ENCODE measurements at places on chromosomes 12 and 14. TPM values are rescaled to one million over a fixed set of nuclear protein-coding genes. Genes with fewer than 3 reads are reported as not detected.

- DNase-seq = peak; percentile 78
- H3K36me3 ChIP-seq = peaks cover 34% of the 10 kb centered on the region
- peaks cover 31% of the 10 kb centered on the region for H3K27me3 ChIP-seq
- peak within 1 kb of the TSS; percentile 63 for H3K27ac ChIP-seq
- H3K4me1 ChIP-seq = peaks cover 30% of the 10 kb centered on the region
- H3K4me3 ChIP-seq = peak within 1 kb of the TSS; percentile 82
These were observed at the start of gene DDN for GRCh38 chr12:48999371-49000131. Gene DDN, minus strand, starts transcription at chr12:48999375. Its CDS starts 88 bp downstream, at chr12:48999287.

GRCh38 chr12:132094269-132094891 is 49.7 kb downstream of the DDX51 start:
- no peak overlapping the region for H3K4me3 ChIP-seq
- no peaks in the 10 kb centered on the region for H3K27me3 ChIP-seq
- DNase-seq = no peak
- no peak overlapping the region for H3K27ac ChIP-seq
- peaks cover 23% of the 10 kb centered on the region for H3K4me1 ChIP-seq

DNA sequence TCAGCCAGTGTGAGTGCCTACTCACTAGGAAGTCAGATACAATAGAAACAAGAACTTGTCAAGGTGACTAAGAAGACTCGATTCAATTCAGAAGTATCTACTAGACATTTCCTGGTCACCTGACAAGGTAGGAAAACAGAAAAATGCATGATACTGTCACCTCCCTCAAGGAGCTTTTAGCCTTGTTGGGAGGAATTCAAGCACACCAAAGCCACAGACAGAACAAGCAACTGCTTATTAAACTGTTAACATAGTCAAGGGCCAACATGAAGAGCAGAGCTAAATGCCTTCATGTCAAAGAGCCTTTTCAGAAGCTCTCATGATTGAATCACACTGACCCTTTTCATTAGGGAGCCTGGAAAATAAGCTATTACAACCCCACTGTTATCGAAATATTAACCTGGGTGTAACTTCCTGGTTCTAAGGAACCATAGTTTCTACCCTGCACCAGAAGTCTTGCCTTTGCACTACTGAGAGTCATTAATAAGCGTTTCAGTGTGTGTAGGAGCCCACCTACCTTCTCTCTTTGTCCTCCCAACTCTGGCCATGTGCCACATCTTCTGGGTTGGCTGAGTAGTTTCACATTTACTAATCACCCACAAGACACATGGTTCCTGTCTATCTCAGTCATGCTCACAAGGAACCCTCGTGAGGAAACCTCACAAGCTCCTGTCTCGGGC is 31.0 kb upstream of the LGALS3 start:
- H3K27ac ChIP-seq = peak overlapping the region; percentile 88
- H3K36me3 ChIP-seq = peaks cover 4% of the 10 kb centered on the region
- peak; percentile 82 for DNase-seq
- no peaks in the 10 kb centered on the region for H3K27me3 ChIP-seq
- H3K4me3 ChIP-seq = peak overlapping the region; percentile 41

GRCh38 chr12:107320033-107320928 is 226.9 kb upstream of the CRY1 start:
- H3K4me3 ChIP-seq = peak overlapping the region; percentile 88
- peaks cover 7% of the 10 kb centered on the region for H3K27me3 ChIP-seq
- H3K27ac ChIP-seq = peak overlapping the region; percentile 91
- peaks cover 44% of the 10 kb centered on the region for H3K4me1 ChIP-seq
- no peaks in the 10 kb centered on the region for H3K36me3 ChIP-seq

DNA sequence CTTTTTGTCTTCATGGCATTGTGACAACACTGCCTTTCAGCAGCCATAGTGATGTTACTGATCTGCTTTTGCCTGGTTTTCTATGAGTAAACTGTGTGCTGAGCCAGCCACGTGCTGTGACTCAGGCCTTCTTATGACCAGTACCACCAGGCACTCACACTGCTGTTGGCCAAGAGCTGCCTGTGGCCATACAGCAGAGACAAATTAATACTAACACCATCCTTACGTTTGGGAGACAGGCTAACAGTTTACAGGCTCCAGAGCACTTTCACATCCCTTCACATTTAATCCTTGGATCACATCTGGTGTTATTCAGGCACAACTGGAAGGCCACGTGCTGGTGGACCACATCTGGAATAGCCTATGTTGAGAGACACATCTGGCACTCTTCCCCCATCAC is 377.9 kb downstream of the CCDC91 start:
- DNase-seq = no peak

- H3K4me1 ChIP-seq = peaks cover 7% of the 10 kb centered on the region
- H3K27ac ChIP-seq = no peak overlapping the region
- H3K27me3 ChIP-seq = peaks cover 23% of the 10 kb centered on the region
- no peak overlapping the region for H3K4me3 ChIP-seq
- no peak for DNase-seq
These were observed 73.0 kb downstream of the IQSEC3 start for GRCh38 chr12:139585-139984.

DNA sequence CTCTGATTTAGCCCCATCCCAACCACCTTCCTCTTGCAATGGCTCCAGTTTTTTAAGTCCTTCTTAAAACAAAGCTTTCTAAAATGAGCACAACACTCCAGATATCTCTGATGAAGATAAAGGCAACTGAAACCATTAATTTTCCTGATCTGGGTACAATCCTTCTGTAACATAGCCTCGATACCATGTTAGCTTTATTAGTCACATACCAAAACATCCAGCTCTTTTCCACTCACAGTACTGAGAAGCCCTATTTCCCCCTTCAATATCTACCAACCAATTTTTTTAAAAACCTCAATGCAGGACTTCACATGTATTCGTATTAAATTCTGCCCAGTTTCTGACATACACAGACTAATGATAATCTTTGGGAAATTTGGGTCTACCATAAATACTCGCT is 105.9 kb downstream of the MED13L start:
- H3K4me3 ChIP-seq = peak overlapping the region; percentile 81
- peak overlapping the region; percentile 95 for H3K27ac ChIP-seq
- DNase-seq = no peak
- H3K27me3 ChIP-seq = no peaks in the 10 kb centered on the region
- peaks cover 2% of the 10 kb centered on the region for H3K36me3 ChIP-seq
- peaks cover 43% of the 10 kb centered on the region for H3K4me1 ChIP-seq

DNA sequence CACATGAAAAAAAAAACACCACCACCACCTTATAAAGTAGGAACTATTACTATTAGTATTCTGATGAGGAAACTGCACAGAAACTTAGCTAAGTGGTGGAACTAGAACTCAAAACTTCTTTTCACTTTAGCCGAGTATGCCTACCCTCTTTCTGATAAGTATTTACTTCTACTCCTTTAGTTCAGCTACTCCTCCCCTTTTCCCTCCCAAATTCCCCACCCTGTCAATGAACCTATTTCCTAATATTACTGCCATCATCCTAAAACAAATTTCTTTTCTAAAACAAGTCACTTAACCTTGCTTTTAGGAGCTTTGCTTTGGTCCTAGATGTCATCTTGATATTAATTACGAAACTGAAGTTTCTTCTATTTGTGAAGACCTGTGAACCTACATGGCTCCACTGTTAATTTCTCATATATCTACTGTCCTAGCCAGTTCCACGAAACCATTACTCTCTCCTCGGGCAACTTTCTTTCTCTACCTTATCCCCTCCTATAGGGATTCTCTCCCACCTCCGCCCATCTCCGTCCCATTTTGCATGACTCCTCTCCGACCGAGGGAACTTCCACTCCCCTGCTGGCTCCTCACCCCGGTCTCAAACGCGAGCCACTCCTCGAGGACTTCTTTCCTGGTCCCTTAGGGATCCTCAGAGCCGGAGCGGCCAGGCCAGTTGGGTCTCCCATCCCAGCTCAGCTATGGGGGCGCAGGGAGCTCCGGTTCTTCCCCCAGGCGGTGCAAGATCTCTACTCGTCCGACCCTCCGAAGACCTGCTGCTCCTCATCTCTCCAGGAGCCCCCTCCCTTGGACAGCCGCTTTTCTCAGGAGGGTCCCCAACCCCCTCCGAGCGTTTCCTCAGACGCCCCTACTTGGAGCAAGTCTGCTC is 1.1 kb downstream of the NUMB start:
- peak overlapping the region; percentile 98 for H3K27ac ChIP-seq
- peaks cover 41% of the 10 kb centered on the region for H3K4me1 ChIP-seq

DNA sequence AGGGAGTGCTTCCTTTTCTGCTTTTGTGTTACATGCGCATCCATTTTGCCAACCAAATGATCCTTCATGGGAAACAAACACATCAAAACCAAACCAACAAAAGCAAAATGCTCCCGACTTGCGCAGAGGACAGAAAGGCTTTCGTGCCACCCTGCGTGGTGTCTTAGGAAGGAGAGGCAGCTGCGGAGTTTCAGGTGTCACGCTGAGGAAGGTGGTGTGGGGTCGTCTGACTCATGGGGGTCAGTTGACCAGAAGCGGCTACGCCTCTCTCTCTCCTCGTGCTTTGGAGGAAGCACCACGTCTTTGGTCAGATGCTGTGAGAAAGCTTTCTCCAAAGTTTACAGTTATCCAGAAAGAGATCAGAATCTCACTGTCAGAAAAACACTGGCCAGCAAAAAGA is 7.9 kb downstream of the EMP1 start:
- H3K4me1 ChIP-seq = peaks cover 25% of the 10 kb centered on the region
- no peak overlapping the region for H3K27ac ChIP-seq
- H3K27me3 ChIP-seq = peaks cover 15% of the 10 kb centered on the region
- H3K36me3 ChIP-seq = no peaks in the 10 kb centered on the region

DNA sequence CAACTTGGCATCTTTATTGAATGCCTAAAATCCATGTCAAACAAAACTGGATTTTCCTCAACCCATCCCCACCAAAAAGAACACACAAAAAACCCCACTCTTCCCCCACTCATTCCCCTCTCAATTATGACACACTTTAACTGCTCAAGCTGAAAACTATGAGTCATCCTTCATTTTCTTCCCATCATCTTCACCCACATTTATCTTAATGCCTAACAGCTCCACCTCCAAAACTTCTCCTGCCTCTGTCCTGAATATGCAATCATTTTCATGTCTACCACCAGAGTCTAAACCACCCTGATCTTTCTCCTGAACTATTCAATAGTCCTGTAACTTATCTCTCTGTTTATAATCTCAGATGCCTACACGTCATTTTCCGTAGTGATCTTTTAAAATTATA is 239.7 kb downstream of the BCAT1 start:
- H3K4me3 ChIP-seq = no peak overlapping the region
- H3K36me3 ChIP-seq = no peaks in the 10 kb centered on the region
- H3K4me1 ChIP-seq = peaks cover 10% of the 10 kb centered on the region
- no peak for DNase-seq

DNA sequence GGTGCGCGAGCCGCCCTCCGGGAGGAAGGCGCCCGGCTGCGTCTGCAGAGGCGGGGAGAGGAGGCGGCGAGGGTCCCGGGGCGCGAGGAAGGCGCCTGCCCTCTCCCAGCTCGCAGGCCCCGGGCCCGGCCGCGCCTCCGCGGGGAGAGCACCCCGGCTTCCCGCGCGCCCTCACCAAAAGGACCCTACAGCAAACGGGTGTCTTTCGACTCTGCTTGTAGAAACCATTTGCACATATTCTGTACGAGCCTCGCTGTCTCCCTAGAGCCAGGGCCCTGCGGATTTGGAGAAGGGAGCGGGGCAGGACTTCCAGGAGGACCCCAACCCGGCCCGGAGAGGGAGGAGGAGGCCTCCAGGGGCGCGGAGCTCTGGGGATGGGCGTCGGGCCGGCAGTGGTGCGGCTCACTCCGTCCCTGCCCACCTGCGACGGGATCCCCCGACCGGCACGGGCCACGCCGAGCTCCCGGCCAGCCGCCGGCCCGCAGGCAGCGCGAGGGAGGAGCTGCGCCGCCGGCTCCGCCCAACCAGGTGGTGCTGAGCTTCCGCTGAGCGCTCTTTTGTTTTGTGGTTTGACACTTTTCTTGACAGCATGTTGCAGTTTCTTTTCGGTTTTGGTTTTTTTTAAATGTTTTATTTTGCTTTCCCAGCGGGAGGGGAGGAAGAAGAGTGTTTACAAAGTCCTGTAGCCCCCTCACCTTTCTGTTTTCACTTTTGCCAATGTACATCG is 103.3 kb upstream of the FKBP4 start:
- peaks cover 2% of the 10 kb centered on the region for H3K36me3 ChIP-seq
- DNase-seq = peak; percentile 89
- H3K4me3 ChIP-seq = peak overlapping the region; percentile 82
- peak overlapping the region; percentile 91 for H3K27ac ChIP-seq
- peaks cover 31% of the 10 kb centered on the region for H3K4me1 ChIP-seq
- H3K27me3 ChIP-seq = peaks cover 9% of the 10 kb centered on the region

- no peak for DNase-seq
- no peaks in the 10 kb centered on the region for H3K27me3 ChIP-seq
- H3K27ac ChIP-seq = no peak overlapping the region
- H3K4me3 ChIP-seq = no peak overlapping the region
- no peaks in the 10 kb centered on the region for H3K36me3 ChIP-seq
- no peaks in the 10 kb centered on the region for H3K4me1 ChIP-seq
These were observed 216.1 kb downstream of the NUAK1 start for GRCh38 chr12:105922670-105923102.

DNA sequence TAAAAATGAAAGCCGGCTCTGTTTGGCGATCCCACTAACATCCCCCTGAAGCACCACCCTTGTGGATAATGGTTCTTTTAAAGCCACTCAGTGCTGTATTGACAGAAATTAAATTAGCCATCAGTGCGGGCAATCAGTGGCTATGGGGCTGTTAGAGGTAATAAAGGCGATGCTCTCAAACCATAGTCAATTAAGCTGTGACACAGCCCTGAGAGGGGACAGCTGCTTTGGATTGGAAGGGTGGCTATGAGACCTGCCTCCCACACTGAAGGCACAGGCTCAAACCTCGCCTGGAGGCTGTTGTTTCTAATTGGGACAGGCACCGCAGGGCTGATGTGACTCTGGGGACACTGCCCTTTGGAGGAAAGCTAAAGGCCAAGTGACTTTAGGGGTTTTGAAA is 562.2 kb downstream of the VRK1 start:
- peaks cover 4% of the 10 kb centered on the region for H3K27me3 ChIP-seq
- no peaks in the 10 kb centered on the region for H3K4me1 ChIP-seq
- DNase-seq = no peak
- no peaks in the 10 kb centered on the region for H3K36me3 ChIP-seq
- H3K27ac ChIP-seq = no peak overlapping the region

DNA sequence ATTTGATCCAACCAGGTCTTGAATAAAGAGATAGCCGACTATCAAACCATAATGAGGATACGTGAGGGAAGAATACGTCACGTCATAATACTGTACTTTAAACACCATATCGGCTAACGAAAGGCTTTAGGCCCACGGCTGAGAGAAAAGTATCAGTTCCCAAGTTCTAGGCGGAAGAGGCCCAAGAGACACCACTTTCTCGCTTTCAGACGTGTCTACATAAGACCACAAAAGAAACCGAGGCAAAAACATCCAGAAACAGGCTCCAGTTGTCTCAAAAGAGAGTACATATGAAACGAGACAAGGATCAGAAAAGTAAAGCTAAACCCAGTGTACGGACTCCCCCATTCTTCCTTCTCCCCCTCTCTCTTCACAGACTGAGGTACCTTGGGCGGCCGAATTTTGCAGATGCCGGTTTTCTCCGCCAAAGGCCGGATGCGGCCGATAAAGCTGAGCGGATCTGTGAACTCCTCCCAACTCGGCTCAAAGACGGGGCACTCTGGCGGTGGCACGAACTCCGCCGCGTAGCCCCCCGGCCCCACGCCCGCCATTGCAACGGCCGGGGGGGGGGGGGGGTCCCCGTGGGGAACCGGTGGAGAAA is 479 bp downstream of the KDM5A start:
- peaks cover 29% of the 10 kb centered on the region for H3K4me1 ChIP-seq
- H3K27me3 ChIP-seq = no peaks in the 10 kb centered on the region
- peak; percentile 88 for DNase-seq
- peaks cover 29% of the 10 kb centered on the region for H3K36me3 ChIP-seq

Gene KICS2
- 17.1 TPM for total RNA-seq

Gene RAPGEF3
- 4.5 TPM for total RNA-seq

Gene MSI1
- total RNA-seq = 0.79 TPM

Gene XPOT
- 163 TPM for total RNA-seq

Gene ASCL4
- total RNA-seq = not detected

Gene RPS26
- 46.3 TPM for total RNA-seq

All from activated CD4-positive, alpha-beta T cell treated with anti-CD3 and anti-CD28 coated beads, Interleukin-2, amount 10 ng/mL, durations not matched to agents 24 days and 14 days (primary cell).